ENCODE measurements at places on chromosomes 7 and 10. TPM values are rescaled to one million over a fixed set of nuclear protein-coding genes. Genes with fewer than 3 reads are reported as not detected.

DNA sequence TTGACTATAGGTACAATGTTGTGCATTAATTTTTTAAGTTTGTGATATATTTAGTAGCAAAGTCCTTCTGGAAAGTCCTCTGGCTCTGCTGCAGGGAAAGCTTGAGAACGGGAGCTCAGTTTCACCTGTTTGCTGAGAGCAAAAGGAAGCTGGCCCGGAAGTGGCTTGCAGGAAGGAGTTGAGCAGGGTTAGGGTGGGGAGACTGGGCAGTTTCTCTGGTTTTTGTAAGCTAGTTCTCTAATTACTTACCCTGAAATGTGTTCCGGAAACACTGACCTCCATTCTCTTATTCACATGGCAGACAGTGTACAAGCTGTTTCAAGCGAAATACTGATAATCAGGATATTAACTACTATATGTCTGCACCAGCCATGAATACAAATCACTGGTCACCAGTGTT lies 22.3 kb downstream of the MAP3K8 start:
- no peak overlapping the region for H3K4me3 ChIP-seq
- no peaks in the 10 kb centered on the region for H3K27me3 ChIP-seq
- no peaks in the 10 kb centered on the region for H3K36me3 ChIP-seq
- H3K27ac ChIP-seq, result no peak overlapping the region
- peaks cover 11% of the 10 kb centered on the region for H3K4me1 ChIP-seq
- DNase-seq, result no peak

GRCh38 chr10:89798092-89798491 lies 96.7 kb downstream of the KIF20B start:
- no peaks in the 10 kb centered on the region for H3K36me3 ChIP-seq
- H3K27me3 ChIP-seq, result no peaks in the 10 kb centered on the region
- H3K4me3 ChIP-seq, result no peak overlapping the region
- H3K4me1 ChIP-seq, result no peaks in the 10 kb centered on the region

DNA sequence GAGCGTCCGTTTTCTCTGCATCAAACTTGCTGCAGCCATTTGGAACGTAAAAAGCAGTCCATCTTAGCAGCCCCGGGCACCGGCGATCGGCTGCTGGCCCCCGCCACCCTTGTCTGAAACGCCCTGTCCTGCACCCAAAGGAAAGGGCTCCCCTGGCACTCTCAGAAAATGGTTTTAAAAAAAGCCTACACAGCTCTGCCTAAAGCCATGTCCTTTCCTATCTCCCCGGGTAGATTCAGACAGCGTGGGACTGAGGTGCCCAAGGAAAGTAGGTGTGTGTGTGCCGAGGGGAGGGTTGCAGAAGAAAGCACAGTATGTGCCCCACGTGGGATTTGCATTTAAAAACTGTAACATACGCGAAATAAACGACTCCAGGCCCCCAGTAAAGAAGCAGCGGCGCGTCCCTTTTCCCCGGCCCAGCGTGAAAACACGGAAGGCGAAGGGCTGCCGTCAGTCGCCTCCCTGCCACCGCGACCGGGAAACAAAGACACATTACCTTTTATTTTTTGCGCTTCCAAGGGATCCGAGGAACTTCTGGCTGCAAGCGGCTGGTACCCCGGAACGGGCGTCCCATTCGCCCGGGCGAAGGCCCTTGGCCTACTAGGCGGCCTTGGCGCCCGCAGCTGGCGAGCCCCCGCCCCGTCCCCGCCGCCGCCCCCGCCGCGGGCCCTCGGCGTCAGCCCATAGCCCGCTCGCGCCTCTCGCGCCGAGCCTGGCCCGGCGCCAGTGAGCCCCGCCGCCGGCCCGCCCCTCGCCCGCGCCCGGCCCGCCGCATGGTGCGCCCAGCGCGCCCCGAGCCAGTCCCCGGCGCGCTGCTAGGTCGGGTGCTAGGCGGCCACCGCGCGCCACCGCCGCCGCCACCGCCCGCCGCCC lies 304.6 kb downstream of the PRPF18 start:
- no peak for DNase-seq
- H3K27ac ChIP-seq, result no peak overlapping the region
- H3K36me3 ChIP-seq, result no peaks in the 10 kb centered on the region
- no peaks in the 10 kb centered on the region for H3K27me3 ChIP-seq
- no peak overlapping the region for H3K4me3 ChIP-seq
- 0 out of 2 replicates have a peak, but pooled peaks cover 4% of the 10 kb centered on the region for H3K4me1 ChIP-seq

DNA sequence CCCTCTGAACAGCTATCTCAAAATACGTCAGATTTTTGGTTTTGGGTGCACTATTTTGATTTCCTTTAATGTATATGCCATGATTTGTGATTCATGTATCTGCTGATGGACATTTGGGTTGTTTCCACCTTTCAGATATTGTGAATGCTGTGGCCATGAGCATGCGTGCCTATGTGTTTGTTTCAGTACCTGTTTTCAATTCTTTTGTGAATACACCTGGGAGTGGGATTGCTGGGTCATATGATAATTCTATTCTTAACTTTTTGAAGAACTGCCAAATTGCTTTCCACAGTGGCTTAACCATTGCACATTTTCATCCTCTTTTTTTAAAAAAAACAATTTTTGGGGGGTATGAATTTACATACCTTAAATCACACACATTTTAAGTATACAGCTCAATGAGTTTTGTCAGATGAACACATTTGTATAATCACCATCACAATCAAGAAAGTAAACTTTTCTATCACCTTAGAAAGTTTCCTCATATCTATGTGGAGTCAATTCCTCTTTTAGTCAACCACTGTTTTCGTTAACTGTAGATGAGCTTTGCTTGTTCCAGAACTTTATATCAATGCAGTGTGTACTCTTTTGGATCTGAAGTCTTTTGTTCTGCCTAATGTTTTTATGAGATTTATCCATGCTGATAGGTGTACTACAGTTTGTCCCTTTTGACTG lies 36.9 kb downstream of the CYP26A1 start:
- no peaks in the 10 kb centered on the region for H3K27me3 ChIP-seq
- no peak overlapping the region for H3K4me3 ChIP-seq
- peaks cover 19% of the 10 kb centered on the region for H3K4me1 ChIP-seq
- H3K36me3 ChIP-seq, result no peaks in the 10 kb centered on the region
- DNase-seq, result no peak

- no peak overlapping the region for H3K27ac ChIP-seq
- no peak overlapping the region for H3K4me3 ChIP-seq
- H3K27me3 ChIP-seq, result no peaks in the 10 kb centered on the region
Measured at GRCh38 chr7:112302566-112302965, 96.1 kb downstream of the ZNF277 start.

FAM25G gene
- not detected for total RNA-seq

C1QL3 gene
- total RNA-seq, result not detected

PRKAG2 gene
- total RNA-seq, result 15.9 TPM
